ENCODE measurements at places on chromosomes 5 and 9.

DNA sequence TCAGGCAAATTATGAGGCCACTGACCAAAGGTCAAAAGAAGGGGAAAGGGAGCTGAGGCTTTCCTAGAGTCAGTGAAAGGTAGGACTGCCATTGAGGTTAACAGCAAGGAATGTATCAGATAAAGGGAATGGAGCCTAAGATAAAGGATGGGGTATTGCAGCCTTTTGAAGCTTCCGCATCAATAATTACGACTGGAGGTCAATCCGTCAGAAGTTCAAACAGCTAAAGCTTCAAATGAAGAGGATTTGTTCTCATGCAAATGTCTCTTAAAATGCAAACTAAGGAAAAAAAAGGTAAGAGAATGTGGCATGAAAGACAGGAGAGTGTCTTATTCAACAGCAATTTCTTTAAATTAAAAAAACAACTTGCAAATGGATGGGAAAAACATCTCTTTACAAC, 341.1 kb upstream of the RGMB start:
- H3K4me3 ChIP-seq = no peak overlapping the region
- no peak overlapping the region for H3K27ac ChIP-seq
- H3K27me3 ChIP-seq = no peaks in the 10 kb centered on the region

DNA sequence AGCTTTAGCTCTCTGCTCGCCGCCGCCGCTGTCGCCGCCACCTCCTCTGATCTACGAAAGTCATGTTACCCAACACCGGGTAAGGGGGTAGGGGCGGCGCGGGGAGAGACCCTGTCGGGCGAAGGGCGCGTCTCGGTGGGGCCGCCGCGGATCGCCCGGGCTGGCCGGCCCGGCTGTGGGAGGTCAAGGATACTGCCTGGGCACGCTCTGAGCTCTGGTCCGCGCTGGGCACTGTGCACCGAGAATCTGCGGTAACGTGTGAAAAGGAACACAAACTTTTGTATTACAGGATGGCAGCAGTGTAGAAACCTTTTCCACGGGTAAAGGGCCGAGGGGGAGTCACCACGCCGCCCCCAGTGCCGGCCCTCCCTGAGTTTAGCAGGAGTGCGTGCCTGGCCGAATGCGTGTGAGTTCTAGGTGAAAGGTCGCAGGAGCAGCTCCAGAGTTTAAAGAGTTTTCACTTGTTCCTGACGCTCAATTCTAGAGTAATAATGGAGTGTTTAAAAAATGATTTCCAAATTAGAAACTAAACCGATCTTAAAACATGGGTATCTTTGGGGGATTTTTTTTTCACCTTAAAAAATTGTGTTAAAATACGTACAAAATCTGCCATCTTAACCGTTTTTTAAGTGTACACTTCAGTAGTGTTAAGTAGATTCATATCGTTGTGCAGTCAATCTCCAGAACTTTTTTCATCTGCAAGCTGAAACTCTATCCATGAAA, at the start of gene HSDL2:
TSS of gene HSDL2 (plus strand) at position 7 of the 723 bp plus-strand sequence. CDS start at position 63, 56 bp downstream.
- DNase-seq = peak; percentile 67
- peaks cover 6% of the 10 kb centered on the region for H3K4me1 ChIP-seq
- H3K4me3 ChIP-seq = peak within 1 kb of the TSS; percentile 87
- H3K27ac ChIP-seq = peak within 1 kb of the TSS; percentile 99
- no peaks in the 10 kb centered on the region for H3K36me3 ChIP-seq

- no peak overlapping the region for H3K27ac ChIP-seq
- H3K36me3 ChIP-seq = no peaks in the 10 kb centered on the region
- H3K4me1 ChIP-seq = peaks cover 12% of the 10 kb centered on the region
- DNase-seq = no peak
- no peaks in the 10 kb centered on the region for H3K27me3 ChIP-seq
These were observed 41.0 kb downstream of the BASP1 start for GRCh38 chr5:17258431-17258830.

GRCh38 chr5:17910318-17910717, 276.1 kb downstream of the TAF11L14 start:
- H3K27ac ChIP-seq = no peak overlapping the region
- no peaks in the 10 kb centered on the region for H3K27me3 ChIP-seq
- no peaks in the 10 kb centered on the region for H3K36me3 ChIP-seq
- H3K4me1 ChIP-seq = no peaks in the 10 kb centered on the region

- no peak overlapping the region for H3K27ac ChIP-seq
- H3K27me3 ChIP-seq = no peaks in the 10 kb centered on the region
- no peaks in the 10 kb centered on the region for H3K4me1 ChIP-seq
These were observed 65.1 kb upstream of the IQGAP2 start for GRCh38 chr5:76337953-76338451.

DNA sequence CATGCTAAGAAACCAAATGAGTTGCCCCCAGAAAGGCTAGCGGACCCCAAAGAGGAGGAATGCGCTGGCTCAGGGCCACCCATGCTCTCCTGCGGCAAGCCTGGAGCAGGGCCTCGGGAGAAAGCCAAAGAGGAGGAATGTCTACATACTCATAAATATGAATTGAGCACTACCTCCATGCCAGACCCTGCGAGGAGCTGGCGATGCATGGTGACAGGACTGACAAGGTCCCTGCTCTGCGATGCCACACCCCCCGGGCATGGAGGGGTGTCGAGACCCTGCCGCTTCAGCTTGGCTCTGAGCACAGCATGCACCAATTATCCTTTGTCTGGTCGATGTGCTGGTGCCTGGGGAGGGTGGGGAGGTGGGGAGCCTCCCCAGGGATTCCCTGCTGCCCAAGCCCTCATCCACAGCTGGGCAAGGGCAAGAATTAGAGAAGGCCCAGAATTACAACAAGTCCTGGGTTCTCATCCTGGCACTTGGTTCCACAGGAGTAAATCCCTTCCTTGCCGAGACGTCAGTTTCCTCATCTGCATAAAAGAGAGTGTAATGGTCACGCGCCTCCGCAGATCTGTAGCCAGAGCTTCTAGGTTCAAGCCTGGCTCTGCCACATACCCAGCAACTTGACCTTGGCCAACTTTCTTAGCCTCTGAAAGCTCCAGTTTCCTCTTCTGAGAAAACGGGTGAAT, 74.4 kb downstream of the FAM114A2 start:
- H3K27ac ChIP-seq = no peak overlapping the region
- H3K4me3 ChIP-seq = no peak overlapping the region
- no peaks in the 10 kb centered on the region for H3K4me1 ChIP-seq
- no peaks in the 10 kb centered on the region for H3K27me3 ChIP-seq
- no peak for DNase-seq

GRCh38 chr9:129320575-129321285, 142.7 kb upstream of the IER5L start:
- DNase-seq = no peak
- no peaks in the 10 kb centered on the region for H3K36me3 ChIP-seq
- H3K27me3 ChIP-seq = no peaks in the 10 kb centered on the region
- peak overlapping the region; percentile 70 for H3K27ac ChIP-seq
- H3K4me1 ChIP-seq = peaks cover 6% of the 10 kb centered on the region

- no peak overlapping the region for H3K27ac ChIP-seq
- no peaks in the 10 kb centered on the region for H3K27me3 ChIP-seq
- H3K4me3 ChIP-seq = no peak overlapping the region
- no peaks in the 10 kb centered on the region for H3K4me1 ChIP-seq
- no peaks in the 10 kb centered on the region for H3K36me3 ChIP-seq
- no peak for DNase-seq
These were observed 148.2 kb upstream of the RAI14 start for GRCh38 chr5:34507933-34508332.

GRCh38 chr9:69157751-69158466, 16.2 kb upstream of the TJP2 start:
- no peak overlapping the region for H3K27ac ChIP-seq
- H3K4me1 ChIP-seq = no peaks in the 10 kb centered on the region
- H3K27me3 ChIP-seq = no peaks in the 10 kb centered on the region
- no peak for DNase-seq
- no peak overlapping the region for H3K4me3 ChIP-seq

- no peaks in the 10 kb centered on the region for H3K27me3 ChIP-seq
- H3K36me3 ChIP-seq = no peaks in the 10 kb centered on the region
- H3K27ac ChIP-seq = no peak overlapping the region
- H3K4me3 ChIP-seq = no peak overlapping the region
These were observed 82.3 kb downstream of the PTCD2 start for GRCh38 chr5:72402381-72402890.

DNA sequence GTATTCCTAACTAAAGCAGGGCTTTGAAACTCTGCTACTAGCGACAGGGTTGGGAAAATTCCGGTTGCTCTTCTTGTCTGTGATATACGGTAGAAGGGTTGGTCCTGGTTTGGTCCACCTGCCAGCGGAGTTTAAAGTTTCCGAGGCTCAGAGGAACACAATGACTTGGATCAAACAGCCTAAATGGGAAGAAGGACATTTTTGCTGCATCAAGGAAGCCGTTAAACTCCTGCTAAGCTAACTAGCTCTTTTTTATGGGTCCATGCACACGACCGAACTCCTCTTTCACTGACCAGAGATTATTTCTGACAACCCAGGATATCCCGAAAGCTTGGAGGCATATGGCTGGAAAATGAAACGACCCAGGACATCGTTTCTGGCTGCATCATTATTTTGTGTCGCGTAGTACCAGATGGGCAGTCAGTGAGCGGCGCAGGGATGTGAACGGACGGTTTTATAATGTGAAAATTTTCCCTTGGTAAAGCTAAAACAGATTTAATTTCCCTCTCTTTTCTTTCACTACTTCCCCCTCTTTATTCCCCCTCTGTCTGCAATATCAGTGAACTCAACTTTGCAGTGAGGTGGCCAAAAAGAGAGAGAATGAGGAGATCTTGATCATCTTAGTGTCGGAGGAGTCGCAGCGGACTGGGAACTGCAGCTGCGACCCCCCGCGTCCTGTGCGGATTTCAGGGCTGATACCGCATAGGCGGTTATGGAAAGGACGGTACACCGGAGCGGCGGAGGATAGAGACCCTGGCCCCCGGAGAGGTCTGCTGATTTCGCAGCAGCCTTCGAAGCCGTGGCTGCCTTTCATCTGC, at the start of gene LURAP1L:
TSS of gene LURAP1L (plus strand) at position 160 of the 818 bp plus-strand sequence. CDS start 696 bp downstream, outside the sequence.
- DNase-seq = peak; percentile 77
- peak within 1 kb of the TSS; percentile 69 for H3K4me3 ChIP-seq
- no peaks in the 10 kb centered on the region for H3K36me3 ChIP-seq
- no peaks in the 10 kb centered on the region for H3K4me1 ChIP-seq
- no peaks in the 10 kb centered on the region for H3K27me3 ChIP-seq
- peak within 1 kb of the TSS; percentile 96 for H3K27ac ChIP-seq

GRCh38 chr5:639584-640213, 27.6 kb downstream of the CEP72 start:
- H3K36me3 ChIP-seq = peaks cover 4% of the 10 kb centered on the region
- H3K4me3 ChIP-seq = no peak overlapping the region
- H3K27me3 ChIP-seq = no peaks in the 10 kb centered on the region
- DNase-seq = peak; percentile 6
- H3K4me1 ChIP-seq = no peaks in the 10 kb centered on the region
- no peak overlapping the region for H3K27ac ChIP-seq

DNA sequence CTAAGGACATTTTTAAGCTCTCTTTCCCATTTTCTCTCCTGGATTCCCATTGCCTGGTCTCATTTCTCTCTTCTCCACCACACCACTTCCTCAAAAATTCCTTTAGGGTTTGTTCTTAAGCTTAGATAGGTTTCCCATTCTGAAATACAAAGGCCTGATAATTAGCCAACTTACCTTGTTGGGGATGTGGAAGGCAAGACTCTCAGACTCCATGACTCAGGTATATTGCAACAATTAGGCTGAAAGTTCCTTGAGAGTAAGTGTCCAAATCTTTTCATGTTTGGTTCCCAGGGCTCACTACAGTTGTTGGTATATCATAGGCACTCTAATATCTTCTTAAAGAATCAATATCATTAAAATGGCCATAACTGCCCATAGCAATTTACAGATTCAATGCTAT, 43.6 kb downstream of the FXN start:
- no peaks in the 10 kb centered on the region for H3K27me3 ChIP-seq
- no peaks in the 10 kb centered on the region for H3K36me3 ChIP-seq
- H3K4me1 ChIP-seq = no peaks in the 10 kb centered on the region
- H3K4me3 ChIP-seq = no peak overlapping the region

- no peak overlapping the region for H3K4me3 ChIP-seq
- no peak for DNase-seq
- H3K27ac ChIP-seq = no peak overlapping the region
- no peaks in the 10 kb centered on the region for H3K36me3 ChIP-seq
These were observed 33.3 kb upstream of the RAD23B start for GRCh38 chr9:107249665-107250285.

- H3K36me3 ChIP-seq = no peaks in the 10 kb centered on the region
- H3K27me3 ChIP-seq = no peaks in the 10 kb centered on the region
- no peak overlapping the region for H3K27ac ChIP-seq
- DNase-seq = no peak
These were observed 28.3 kb upstream of the RAI14 start for GRCh38 chr5:34627794-34628193.

GRCh38 chr5:157469687-157470086, 9.7 kb downstream of the NIPAL4 start:
- no peaks in the 10 kb centered on the region for H3K27me3 ChIP-seq
- H3K27ac ChIP-seq = no peak overlapping the region
- DNase-seq = no peak

- H3K27ac ChIP-seq = no peak overlapping the region
- no peaks in the 10 kb centered on the region for H3K4me1 ChIP-seq
- H3K27me3 ChIP-seq = no peaks in the 10 kb centered on the region
These were observed 18.4 kb upstream of the ERCC6L2 start for GRCh38 chr9:95857124-95857523.

- no peak overlapping the region for H3K4me3 ChIP-seq
- DNase-seq = no peak
- no peaks in the 10 kb centered on the region for H3K27me3 ChIP-seq
- no peaks in the 10 kb centered on the region for H3K4me1 ChIP-seq
These were observed 51.0 kb upstream of the SUSD1 start for GRCh38 chr9:112226091-112226490.

- H3K36me3 ChIP-seq = no peaks in the 10 kb centered on the region
- H3K4me1 ChIP-seq = no peaks in the 10 kb centered on the region
- no peaks in the 10 kb centered on the region for H3K27me3 ChIP-seq
- H3K27ac ChIP-seq = no peak overlapping the region
These were observed 40.1 kb downstream of the DCAF10 start for GRCh38 chr9:37840560-37841194.

GRCh38 chr5:165139721-165140120, 1634.3 kb downstream of the MAT2B start:
- no peaks in the 10 kb centered on the region for H3K36me3 ChIP-seq
- no peaks in the 10 kb centered on the region for H3K27me3 ChIP-seq
- H3K4me3 ChIP-seq = no peak overlapping the region
- no peaks in the 10 kb centered on the region for H3K4me1 ChIP-seq
- DNase-seq = no peak
- H3K27ac ChIP-seq = no peak overlapping the region

DNA sequence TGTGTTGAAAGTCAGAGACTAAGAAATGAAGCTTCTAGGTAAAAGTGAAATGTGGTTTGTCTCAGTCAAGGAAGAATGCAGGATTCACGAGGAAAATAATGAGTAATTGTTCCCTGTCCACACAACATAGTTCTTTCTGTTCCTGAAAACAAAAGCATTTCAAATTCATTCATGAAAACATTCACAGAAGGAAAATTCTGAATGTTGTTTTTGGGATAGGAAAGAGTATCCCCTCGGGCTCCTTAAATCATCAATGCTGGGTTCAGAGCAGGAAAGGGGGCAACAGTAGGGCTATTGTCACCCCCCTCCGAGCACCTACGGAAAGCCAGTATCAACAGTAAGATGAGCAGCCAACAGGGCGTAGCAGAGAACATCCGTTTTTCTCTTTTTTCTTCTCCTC, 769.9 kb upstream of the ADAMTS16 start:
- no peak overlapping the region for H3K4me3 ChIP-seq
- no peak overlapping the region for H3K27ac ChIP-seq
- H3K36me3 ChIP-seq = no peaks in the 10 kb centered on the region
- no peaks in the 10 kb centered on the region for H3K27me3 ChIP-seq

GRCh38 chr9:73148447-73148937, 3.2 kb upstream of the ANXA1 start:
- H3K36me3 ChIP-seq = no peaks in the 10 kb centered on the region
- peak overlapping the region; percentile 49 for H3K27ac ChIP-seq
- no peaks in the 10 kb centered on the region for H3K4me1 ChIP-seq
- no peak for DNase-seq
- H3K4me3 ChIP-seq = no peak overlapping the region

Data from colonic mucosa (tissue), 4 donors.